ENCODE measurements at places on chromosomes 7 and 10.

DNA sequence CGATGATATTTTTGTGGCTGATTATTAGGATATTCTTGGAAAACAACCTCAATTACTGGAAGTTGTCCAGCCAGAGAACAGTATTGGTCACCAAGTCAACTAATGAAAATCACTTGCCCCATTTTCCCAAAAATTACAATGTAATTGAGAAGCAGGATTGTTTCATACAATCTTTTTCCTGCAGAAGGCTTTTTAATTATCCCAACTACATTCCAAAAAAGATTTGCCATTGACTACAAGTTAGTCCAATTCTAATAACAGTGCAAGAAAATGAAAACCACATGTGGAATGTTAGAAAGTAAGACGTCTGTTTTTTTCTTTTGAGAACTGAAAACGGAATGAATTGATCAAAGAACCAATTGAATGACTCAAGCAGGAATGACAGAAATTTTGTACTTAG is 1195.8 kb downstream of the SORCS1 start:
- DNase-seq, result no peak

GRCh38 chr7:114109304-114109703 is 190.5 kb upstream of the PPP1R3A start:
- DNase-seq, result no peak

- DNase-seq, result no peak
Observed at GRCh38 chr10:131845505-131846239, 55.1 kb upstream of the PPP2R2D start.

DNA sequence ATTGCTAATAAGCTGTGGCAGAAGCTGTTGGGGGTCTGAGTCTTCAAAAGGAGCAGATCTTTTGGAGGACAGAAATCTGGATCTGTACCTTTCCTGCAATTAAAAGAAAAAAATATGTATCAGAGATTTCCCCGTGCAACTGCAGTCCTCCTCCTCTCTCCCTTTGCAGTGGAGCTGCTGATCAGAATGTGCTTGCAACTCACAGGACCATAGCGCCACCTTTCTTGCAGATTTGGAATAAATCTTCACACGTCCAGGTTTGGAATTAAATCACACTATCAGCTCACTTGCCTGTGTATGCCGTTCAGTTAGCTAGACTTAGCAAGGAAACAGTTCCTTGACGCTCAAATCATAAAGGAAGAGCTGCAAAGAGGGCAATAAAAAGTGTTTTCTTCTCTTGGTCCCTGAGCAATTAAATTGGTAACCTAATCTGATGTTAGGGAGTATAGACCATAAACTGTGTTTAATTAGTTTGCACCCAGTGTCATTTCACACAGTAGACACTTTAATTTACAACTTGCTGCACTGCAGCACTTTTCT is 77.4 kb downstream of the PON1 start:
- DNase-seq, result no peak

- DNase-seq, result no peak
Observed at GRCh38 chr7:80319461-80319860, 184.8 kb downstream of the GNAI1 start.

- DNase-seq, result no peak
Observed at GRCh38 chr7:27106181-27106900, 3.9 kb upstream of the HOXA2 start.

- DNase-seq, result no peak
Observed at GRCh38 chr10:131381576-131381975, 70.1 kb upstream of the TCERG1L start.

DNA sequence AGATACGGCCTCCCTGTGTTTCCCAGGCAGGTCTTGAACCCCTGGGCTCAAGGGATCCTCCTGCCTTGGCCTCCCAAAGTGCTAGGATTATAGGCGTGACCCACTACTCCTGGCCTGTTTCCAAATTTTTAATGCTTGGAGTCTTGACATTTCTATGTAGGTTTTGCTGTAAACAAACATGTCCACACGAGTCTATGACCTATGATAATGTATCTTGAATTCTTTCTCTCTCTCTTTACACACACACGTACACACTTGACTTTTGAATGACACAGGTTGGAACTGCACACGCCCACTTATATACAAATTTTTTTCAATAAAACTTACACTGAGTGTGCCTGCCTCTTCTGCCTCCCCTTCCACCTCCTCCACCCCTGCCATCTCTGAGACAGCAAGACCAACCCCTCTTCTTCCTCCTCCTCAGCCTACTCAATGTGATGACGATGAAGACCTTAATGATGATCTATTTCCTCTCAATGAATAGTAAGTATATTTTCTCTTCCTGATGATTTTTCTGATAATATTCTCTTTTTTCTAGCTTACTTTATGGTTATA is 44.1 kb upstream of the LAMB1 start:
- no peak for DNase-seq

GRCh38 chr7:27119412-27119911 is 11.1 kb downstream of the HOXA4 start:
- no peak for DNase-seq

DNA sequence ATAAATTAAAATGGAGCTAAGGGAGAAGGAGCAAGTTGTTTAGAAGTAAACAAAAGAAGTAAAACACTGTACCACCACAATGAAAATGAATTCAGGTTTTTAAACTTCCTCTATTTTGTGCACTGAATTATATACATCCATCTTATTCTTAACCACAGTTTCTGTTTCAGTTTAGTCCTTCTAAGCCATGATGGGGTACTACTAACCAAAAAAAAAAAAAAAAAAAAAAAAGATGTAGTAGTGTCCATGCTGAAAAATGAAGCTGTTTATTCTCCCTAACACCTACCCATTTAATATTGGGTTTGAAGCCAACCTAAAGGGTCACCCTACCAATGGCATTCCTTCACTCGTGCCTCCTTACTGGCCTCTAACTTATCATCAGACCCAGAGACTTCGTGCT is 3.4 kb upstream of the BMPR1A start:
- DNase-seq, result no peak

GRCh38 chr10:124408357-124408756 is 10.4 kb downstream of the OAT start:
- no peak for DNase-seq

GRCh38 chr10:78476156-78476555 is 442.5 kb downstream of the RPS24 start:
- DNase-seq, result no peak

DNA sequence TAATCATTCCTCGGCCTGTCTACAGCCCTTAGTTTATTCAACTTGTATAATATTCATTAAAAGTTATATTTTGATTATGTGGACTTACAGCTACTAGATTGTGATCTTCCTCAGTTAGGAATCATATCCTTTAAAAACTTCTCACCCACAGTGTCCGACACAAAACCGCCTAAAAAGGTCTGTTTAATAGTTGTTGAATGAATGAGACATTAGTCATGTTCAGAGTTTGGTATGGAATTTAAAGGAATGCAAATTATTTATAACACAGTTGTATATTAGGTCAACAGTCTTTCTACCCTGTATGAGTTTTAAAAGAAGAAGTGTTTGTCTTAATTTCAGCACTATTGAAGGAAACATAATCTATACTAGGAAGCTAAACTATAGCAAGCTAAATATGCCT is 390.0 kb downstream of the ARL4A start:
- DNase-seq, result no peak

DNA sequence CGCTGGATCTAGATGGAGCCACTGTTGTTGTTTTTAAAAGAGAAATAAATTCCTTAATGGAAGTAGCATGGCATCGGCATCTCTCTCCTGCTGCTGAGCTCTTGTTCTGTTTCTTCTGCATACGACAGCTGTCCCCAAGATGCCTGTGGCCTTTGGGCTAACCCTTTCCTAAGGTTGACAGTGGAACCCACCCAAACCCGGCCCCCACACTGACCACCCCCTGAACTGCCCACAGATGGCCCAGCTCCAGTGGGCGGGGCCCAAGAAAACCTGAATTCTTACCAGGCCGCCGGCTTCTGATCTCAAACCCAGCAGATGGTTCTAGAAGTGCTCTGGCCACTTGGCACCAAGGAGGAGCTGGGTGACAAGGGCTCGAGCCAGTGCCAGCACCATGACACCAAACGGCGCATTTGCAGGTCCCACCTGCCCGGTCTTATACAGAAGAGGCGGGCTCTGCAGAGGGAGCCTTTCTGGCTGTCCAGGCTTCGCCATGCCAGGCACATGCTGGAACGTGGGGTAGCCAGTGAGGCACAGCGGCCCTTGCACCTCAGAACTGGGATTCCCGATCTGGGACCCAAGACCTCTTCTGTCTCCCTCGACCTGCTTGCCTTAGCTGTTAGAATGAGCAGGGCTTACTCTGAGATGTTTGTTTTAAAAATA is 82.7 kb downstream of the RGS10 start:
- no peak for DNase-seq

GRCh38 chr7:31122649-31123058 is 70.5 kb downstream of the ADCYAP1R1 start:
- DNase-seq, result no peak

GRCh38 chr10:12796401-12797160 is 204.9 kb downstream of the CCDC3 start:
- no peak for DNase-seq

DNA sequence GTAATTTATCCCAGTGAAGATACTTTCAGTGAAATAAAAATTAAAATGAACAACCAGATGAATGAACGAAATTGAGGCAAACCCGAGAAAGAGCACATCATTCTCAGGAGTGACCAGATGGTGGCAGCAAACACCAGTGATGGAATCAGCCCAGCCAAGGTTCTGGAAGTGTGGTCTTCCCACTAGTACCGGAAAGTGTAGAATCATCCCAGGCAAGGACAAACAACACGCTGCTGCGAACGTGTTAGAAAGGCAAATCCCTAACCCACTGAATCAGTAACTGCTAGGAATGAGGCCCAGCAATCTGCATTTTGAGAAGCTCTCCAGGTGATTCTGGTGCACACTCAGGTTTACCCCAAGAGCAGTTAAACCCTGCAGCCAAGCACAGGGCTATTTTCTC is 15.5 kb upstream of the SLC18A3 start:
- no peak for DNase-seq

DNA sequence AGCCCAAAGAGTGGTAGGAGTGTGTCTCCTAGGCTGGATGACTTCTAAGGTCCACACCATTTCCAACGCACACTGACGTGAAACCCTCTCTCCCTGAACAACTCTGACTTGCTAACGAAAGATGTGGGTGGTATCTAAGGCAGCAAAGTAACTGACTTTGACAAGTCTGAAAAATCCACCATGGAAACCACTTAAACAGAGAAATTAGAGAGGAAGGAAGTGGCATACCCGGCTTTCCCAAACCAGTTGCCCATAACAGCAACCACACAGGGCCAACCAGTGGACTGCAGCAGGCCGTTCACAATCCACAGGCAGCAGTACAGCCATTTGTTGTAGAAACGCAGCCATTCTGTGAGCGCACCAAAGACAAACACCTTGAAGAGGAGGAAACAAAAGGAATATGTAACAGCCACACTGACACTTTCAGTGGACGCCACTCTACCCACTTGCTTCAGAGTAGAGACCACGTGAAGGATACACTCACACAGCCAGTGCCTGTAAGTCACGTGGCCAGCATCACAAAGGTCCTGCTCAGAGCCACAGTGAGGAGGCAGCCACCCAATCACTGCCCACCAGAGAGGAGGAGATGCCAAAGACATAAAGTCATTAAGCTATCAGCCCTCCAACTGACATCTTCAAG is 39.8 kb downstream of the SLC37A3 start:
- no peak for DNase-seq

GRCh38 chr7:5595545-5596045 is 172.0 kb upstream of the TNRC18 start:
- no peak for DNase-seq

- no peak for DNase-seq
Observed at GRCh38 chr10:3698312-3698711, 86.7 kb downstream of the KLF6 start.

- no peak for DNase-seq
Observed at GRCh38 chr7:35748371-35748770, 52.5 kb upstream of the SEPTIN7 start.

- DNase-seq, result no peak
Observed at GRCh38 chr7:13538669-13539068, 450.8 kb downstream of the ETV1 start.

DNA sequence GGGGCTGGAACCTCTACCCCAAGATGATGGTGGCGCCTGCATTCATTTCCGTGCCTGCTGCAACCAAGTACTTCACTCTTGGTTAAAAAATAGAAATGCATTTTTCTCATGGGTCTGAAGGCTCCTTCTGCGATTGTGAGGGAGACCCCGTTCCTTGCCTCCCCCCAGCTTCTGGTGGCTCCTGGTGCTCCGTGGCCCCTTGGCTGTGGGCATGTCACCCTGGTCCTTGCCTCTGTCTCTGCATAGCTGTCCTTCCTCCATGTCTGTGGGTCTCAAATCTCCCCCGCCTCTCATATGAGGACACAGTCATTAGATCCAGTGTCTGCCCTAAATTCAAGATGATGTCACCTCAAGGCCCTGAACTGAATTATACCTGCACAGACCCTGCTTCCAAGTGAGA is 317.9 kb downstream of the TCERG1L start:
- no peak for DNase-seq

GRCh38 chr7:1341361-1342089 is 108.9 kb downstream of the UNCX start:
- DNase-seq, result no peak

- DNase-seq, result no peak
Observed at GRCh38 chr7:90846192-90846591, 250.1 kb downstream of the CDK14 start.

GRCh38 chr10:117545141-117546019 is 2.8 kb downstream of the EMX2 start:
- no peak for DNase-seq

GRCh38 chr10:10826125-10826524 is 191.5 kb upstream of the CELF2 start:
- no peak for DNase-seq

- no peak for DNase-seq
Observed at GRCh38 chr7:125357676-125358455, 428.2 kb upstream of the POT1 start.

GRCh38 chr10:68156373-68157185 is 47.3 kb downstream of the MYPN start:
- peak; percentile 46 for DNase-seq

DNA sequence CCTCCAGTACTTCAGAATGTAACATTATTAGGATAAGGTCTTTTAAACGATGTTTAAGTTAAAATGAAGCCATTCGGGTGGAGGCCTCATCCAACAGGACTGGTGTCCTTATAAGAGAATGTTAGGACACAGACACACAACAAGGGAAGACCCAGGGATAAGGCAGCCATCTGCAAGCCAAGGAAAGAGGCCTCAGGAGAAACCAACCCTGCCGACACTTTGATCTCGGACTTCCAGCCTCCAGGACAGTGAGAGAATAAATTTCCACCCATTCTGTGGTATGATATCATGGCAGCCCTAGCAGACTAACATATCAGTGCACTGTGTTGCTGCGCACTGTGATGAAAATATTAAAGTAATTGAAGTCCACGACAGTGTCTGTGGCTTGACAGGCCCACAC is 250.8 kb downstream of the COBL start:
- DNase-seq, result no peak

DNA sequence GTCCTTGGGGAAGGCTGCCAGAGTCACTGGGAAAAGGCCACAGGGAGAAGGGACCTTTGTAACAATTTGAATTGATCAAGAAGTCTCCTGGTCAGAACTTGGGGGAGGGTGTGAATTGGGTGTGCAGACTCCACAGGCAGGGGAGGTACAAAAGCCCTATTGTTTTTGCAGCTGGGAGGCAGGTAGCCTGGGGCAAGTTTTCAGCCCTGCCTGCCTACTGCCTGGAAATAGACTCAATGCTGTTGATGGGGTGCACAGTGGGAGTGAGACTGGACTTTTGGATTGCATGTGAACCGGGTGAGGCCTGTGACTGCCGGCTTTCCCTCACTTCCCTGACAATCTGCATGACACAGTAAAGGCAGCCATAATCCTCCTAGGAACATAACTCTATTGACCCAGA is 947.0 kb downstream of the REEP3 start:
- no peak for DNase-seq

GRCh38 chr10:77030974-77031373 is 606.6 kb downstream of the KCNMA1 start:
- no peak for DNase-seq

Data from stimulated activated CD4-positive, alpha-beta T cell treated with anti-CD3 and anti-CD28 coated beads, Interleukin-12 subunit alpha, Interleukin-12 subunit beta, amount 100 ng/mL, for 24 hours (primary cell).